ENCODE measurements at places on chromosomes 4 and X.
A peak's percentile ranks its signal among the peaks of the same experiment; 100 is the strongest.

- no peak for DNase-seq
These were observed 516.1 kb upstream of the ZFP42 start for GRCh38 chr4:187479511-187479910.

- DNase-seq = peak; percentile 55
These were observed 23.6 kb upstream of the HGFAC start for GRCh38 chr4:3418029-3418762.

DNA sequence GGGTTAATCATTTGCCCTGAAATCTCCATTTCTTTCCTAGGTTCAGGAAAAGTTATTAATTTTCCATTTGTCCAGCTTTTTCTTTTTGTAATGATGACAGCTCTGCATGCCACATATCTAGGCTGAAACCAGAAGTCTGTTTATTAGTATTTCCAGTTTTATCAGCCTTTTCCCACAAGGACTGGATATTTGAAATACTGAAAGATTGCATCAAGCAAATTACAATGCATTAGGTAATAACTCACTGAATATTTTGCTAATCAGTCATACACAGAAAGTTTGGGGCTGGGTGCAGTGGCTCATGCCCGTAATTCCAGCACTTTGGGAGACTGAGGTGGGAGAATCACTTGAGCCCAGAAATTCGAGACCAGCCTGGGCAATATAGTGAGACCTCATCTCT, 21.5 kb downstream of the SLC9A7 start:
- no peak for DNase-seq

DNA sequence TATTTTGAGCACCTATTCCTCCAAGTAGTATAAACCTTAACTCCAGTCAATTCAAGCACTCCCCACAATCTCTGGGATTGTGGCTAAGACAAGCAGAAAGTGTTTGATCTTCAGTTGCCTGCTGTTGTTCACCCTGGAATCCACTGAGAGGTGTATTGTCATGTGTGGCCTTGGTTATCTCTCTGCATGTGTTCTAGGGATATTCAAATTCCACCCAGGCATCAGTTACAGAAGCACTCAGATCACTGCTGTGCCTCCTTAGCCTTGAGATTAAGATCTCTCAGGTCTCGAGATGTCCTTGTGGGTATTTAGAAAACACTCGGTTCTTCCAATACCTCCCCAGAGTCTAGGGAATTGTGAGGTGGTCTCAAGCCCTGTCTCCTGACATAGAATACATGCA, 213.3 kb downstream of the SMARCA1 start:
- DNase-seq = no peak

GRCh38 chr4:28248269-28248668, 1387.6 kb downstream of the STIM2 start:
- no peak for DNase-seq

GRCh38 chr4:3337811-3338210, 45.0 kb downstream of the RGS12 start:
- no peak for DNase-seq

DNA sequence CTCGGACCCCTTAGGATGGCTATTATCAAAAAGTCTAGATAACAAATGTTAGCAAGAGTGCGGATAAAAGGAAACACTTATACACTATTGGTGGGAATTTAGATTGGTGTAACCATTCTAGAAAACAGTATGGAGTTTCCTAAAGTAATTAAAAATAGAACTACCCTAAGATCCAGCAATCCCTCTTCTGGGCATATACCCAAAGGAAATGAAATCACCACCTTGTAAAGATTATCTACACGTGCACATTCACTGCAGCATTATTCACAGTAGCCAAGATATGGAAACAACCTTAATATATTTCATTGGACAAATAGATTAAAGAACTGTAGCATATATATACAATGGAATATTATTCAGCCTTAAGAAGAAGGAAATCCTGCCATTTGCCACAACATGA, 462.4 kb downstream of the IQCM start:
- no peak for DNase-seq

GRCh38 chrX:23670528-23670927, 3.2 kb downstream of the PRDX4 start:
- no peak for DNase-seq
